Pancreas (tissue), 10 donors: ENCODE measurements at places on chromosomes 16 and 17.

DNA sequence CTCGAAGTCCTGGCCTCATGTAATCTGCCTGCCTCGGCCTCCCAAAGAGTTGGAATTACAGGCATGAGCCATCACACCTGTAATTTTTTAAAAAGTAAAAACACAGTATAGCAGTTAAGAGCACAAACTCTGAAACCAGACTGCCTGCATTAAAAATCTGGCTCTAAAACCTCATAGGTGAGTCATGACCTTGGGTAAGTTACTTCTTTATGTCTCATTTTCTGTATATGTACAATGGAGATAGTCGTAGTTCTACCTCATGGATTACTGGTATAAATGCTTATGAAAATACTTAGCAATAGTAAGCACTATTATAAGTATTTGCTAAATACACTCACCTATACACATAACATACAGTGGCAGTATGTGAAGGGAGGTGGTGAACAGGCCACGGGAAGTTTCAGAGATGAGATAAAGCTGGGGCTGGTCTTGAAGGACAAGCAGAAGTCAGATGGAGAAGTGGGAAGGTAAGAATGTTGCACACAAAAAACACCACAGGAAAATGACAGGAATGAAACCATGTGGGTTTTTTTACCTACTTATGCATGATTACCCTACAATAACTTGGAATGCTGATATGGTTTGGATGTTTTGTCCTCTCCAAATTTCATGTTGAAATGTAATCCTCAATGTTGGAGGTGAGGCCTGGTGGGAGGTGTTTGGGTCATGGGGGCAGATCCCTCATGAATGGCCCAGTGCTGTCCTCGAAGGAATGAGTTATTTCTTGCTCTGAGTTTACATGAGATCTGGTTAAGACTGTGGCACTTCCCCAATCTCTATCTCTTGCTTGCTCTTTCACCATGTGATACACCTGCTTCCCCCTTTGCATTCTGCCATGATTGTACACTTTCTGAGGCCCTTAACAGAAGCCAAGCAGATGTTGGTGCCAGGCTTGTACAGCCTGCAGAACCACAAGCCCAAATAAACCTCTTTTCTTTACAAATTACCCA lies 33.9 kb downstream of the ZNF652 start:
- no peak for DNase-seq

- DNase-seq: no peak
Measured at GRCh38 chr17:419073-419735, 66.6 kb upstream of the RPH3AL start.

DNA sequence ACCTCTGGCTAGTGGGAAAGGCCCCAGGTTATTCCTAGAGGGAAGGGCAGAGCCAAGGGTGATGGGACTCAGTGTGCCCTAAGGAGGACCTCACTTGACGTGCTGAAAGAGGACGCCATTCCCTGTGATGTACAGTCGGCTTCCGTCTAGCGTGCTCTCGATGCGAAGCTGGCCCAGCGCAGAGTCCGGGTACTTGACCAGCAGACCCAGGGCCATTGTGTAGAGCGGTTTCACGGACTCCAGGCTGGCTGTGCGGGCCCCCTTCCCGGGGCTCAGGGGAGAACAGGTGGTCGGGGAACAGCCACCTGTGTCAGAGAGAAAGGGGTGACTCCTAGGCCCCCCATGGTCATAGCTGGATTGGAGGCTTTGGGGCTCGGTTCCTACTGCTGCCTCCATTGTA lies 19.9 kb downstream of the PLEKHG4 start:
- DNase-seq: no peak

DNA sequence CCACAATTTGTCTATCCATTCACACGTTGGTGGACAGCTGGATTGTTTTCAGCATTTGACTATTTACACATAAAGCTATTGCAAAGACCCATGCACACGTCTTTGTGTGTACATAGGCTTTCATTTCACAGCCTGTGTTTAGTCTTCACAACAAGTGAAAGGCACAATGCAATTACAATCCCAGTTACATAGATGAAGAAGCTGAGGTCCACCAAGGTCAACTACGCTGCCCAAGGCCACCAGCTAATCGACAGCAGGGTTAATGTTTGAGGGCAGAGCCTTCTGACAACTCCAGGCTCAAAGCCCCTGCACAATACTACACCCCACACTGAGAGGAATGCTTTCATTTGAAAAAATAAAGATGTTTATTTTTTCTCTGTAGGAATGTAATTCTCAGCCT lies 93.6 kb upstream of the CDH13 start:
- no peak for DNase-seq

GRCh38 chr16:1347286-1347855 lies 4.3 kb downstream of the TSR3 start:
- DNase-seq: no peak

DNA sequence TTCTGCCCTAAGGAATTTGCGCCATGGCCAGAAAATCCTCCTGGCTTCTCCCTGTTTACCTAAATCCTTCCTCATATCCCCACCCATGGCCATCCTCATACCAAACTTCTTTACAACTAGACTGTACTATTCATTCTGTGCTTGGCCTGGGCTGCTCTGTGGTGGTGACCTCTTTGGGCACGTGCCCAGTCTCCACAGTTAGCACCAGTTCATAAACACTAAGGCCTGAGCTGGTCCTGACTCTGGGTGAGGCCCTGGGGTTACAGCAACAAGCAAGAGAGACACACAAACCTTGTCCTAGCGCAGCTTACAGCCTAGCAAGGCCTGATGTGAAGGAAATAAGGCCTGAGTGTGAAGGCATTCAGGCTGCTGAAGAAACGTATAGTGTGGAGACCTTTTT lies 3.1 kb upstream of the ATXN7L3 start:
- DNase-seq: no peak
